ENCODE measurements at places on chromosomes 1 and 21.

DNA sequence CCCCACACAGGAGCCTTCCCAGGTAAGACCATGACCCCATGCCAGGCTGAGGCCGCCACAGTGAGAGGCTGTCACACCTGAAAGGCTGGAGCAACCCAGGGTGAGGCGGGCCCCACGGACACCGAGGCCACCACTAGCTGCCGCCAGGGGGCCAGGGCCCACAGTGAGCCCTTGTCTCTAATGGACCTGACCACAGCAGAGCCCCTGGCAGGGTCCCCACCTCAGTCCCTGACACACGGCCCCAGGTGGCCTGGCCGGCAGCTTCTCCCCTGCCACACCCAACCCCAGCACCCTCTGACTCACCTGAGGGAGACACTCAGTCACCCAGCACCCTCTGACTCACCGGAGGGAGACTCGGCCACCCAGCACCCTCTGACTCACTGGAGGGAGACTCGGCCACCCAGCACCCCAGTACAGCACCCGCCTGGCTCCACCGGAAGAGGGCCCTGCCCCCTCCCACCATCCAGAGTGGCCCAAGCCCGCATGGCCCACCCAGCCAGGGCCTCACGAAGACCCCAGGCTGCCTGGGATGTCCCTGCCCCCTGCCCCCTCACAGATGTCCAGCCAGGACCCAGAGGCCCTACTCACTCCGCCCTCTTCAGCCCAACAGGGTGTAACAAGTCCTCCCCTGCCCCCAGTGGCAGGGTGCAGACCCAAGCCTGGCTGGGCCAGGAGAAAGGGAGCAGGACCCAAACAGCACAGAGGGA is 4.4 kb downstream of the DVL1 start:
- DNase-seq = peak; percentile 81

DNA sequence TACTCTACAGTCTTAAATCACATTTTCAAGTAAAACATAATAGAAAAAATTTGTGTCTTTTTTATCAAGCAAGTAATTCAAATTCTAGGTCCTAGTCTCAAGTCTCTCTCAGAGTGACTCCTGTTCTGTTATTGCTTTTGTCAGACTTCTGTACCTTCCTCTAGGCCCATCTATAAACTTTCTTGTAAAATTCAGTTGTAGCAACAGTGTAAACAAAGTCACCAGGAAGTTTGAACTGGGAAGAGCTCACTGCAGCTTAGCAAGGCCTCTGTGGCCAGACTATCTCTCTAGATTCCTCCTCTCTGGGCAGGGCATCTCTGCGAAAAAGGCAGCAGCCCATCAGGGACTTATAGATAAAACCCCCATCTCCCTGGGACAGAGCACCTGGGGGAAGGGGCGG is 13.5 kb upstream of the ZNF678 start:
- no peak for DNase-seq

GRCh38 chr1:75502776-75503175 is 108.1 kb downstream of the SLC44A5 start:
- DNase-seq = no peak

DNA sequence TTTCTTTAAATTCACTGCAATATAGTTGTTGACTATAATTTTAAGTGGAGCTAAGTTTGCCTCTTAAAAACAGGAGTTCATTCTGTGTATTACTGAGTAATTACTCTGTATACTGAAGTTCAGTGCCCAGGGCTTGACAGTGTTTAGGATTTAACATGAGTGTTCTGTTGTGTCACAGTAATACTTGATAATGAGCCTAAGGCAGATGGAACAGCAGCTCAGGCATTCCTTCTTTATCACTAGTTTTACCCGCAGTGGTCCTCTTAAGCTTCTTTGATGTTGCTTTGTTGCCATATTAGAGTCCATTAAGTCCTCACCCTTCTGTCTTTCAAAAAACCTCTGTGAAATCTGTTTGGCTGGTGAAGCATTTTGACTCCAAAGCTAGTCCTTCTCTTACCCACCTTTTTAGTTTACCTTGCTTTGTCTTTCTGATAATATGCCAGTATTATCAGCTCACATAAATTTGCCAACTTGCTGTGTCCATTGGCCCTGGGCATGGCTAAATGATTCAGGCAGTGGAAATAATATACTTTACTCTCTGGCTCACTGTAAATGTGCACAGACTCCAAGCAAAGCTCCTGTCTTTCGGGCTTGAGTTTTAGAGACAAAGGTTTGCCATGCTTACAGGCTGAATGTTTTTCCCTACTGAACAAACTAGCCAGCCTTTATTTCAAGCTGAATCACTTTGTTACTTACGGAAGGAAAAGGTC is 17.7 kb downstream of the HIPK1 start:
- no peak for DNase-seq

GRCh38 chr1:70324683-70325082 is 29.8 kb downstream of the ANKRD13C start:
- DNase-seq = peak; percentile 4

- no peak for DNase-seq
Observed at GRCh38 chr1:226397955-226398636, 9.8 kb downstream of the PARP1 start.

DNA sequence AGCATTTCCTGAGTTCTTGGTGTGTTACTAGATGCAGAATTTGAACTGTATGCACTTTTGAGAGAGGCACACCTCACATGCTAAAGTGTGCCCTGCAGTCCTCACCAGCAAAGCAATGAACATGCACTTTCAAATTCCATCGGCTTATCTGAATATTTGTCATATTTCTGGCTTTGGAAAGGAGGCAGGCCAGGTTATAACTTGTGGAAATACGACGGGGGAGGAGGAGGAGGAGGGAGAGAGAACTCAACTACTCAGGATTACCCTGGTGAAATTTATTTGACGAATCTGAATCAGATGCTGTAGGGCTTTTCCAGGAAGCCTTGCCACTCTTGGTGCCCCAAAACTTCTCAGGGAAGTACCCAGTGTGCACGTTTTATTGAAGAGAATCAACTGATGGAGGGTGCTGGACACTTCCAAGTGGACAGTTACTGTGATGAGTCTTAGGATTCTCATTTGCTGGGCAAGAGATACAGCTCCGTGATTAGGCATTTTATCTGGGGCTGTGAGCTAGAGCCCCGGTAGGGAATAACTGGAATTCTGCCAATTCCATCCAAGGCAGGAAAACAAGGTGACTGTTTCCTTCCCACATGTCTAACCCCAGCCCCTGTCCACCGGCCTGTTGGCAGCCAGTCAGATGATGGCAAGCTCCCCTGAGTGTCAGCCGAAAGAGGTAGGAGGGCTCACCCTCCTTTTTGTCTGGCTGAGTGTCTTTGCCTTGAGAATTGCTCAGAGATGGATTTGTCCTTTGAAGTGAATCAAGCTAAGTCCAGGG is 3.8 kb downstream of the PDPN start:
- no peak for DNase-seq

DNA sequence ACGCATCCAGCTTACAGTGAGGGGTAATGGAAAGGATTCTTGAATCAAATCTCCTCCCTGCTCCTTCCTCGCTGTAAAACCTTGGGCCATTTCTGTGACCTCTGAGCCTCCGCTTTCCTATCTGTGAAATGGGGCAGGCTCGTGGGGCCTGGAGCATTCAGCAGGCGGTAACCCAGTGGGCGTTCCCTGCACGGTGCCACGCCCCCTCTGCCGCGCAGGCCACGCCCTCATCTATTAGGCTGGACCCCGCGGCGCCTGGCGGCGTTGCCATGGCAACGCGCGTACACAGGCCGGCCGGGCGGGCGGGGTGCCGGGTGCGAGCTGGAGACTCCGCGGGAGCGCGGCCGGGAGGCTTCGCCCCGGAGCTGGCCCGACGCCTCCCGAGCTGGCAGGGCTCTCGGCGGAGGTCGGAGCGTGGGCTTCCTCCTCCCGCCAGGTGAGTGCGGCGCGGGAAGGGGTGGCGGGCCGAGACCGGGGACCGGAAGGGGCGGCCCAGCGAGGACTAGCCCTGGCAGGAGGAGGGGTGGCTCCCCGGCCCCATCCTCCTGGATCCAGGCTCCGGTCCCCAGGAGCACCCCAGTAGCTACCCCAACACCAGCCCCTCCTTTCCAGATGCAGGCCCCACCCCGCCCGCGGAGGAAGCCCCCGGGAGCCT is at the start of gene FHAD1:
TSS of gene FHAD1 (plus strand) at position 264 of the 655 bp plus-strand sequence. CDS start 4,562 bp downstream, outside the sequence.
- DNase-seq = peak; percentile 37

DNA sequence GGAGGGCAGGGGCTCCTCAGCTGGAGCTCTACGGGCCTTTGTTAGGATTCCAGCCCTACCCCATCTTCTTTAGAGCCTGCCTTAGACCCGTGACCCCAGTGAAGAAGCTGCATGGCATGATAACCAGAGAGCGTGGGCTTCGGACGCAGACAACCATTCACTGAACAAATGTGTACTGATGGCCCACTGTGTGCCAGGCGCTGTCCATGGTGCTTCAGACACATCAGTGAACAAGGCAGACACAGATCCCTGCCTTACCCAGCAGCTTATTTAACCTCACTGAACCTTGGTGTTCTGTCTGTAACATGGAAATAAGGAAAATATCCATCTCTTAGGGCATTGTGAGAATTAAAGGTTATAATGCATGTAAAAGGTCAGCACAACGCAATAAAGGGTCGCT is 9.5 kb downstream of the CHIT1 start:
- DNase-seq = no peak

DNA sequence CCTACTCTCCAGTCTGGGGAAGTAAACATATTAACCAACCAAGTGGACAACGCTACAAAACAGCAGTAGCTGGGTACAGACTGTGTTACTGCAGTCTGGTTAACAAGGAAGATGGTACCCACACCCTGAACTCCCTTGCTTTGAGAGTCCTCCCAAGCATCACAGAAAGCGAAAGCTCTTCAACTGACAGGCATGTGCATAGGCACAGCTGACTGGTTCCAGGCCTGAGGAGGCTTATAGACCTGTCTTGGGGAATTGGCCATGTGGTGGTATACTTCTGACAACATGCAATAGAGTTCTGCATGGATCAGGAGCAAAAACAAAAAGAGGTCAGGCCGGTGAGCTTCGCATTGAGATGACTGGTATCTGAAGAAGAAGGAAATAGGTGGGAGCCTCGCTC is 17.4 kb downstream of the LMX1A start:
- no peak for DNase-seq

GRCh38 chr1:115793162-115793561 is 24.6 kb upstream of the CASQ2 start:
- no peak for DNase-seq

DNA sequence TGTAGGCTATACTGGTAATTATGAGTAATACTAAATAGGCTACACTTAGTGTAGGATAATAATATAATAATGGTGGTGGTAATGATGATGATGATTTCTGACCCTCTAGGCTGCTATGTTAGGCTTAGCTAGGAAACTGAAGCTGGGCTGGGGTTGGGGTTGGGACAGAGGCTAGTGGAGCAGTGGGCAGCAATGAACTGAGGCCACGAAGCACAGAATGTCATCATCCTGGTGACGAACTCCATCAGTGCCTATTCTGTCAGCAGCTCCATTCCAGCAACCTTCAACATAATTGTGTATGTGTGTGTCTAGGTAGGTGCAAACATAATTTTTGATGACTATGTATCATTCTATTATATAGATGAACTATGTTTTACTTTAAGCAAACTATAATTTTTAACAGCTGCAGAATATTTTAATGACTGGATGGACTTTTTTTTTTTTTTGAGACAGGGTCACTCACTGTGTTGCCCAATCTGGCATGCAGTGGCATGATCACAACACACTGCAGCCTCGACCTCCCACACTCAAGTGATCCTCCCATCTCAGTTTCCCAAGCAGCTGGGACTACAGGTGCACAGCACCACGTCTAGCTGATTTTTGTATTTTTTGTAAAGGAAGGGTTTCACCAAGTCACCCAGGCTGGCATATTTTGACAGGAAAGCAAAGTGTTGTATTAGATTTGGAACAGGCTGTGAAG is 12.9 kb upstream of the CLIC4 start:
- no peak for DNase-seq

DNA sequence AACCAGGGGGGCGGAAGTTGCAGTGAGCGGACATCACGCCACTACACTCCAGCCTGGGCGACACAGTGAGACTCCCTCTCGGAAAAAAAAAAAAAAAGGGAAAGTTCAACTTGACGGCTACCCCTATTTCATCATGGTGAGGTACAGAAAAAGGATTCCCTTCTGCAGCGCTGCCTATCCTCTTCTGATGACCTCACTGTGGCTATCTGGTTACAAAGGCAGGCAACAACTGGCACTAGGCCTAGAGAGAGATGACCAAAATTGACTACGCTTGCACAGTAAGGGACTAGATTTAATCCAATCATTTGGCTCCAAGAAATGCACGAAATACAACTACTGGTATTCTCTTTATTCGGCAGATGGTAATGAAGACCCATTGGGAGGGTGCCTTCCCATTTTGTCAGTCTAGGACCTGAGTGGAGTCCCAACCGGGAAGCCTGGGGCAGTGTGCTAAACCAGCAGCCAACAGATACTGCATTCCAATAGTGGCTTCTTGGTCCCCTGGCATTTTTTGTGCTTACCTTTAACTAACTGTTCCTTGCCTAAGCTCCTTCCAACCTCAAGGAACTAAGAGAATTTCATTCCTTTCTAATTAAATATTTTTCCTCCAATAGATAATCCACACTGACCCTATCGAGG is 36.6 kb downstream of the ITPKB start:
- no peak for DNase-seq

DNA sequence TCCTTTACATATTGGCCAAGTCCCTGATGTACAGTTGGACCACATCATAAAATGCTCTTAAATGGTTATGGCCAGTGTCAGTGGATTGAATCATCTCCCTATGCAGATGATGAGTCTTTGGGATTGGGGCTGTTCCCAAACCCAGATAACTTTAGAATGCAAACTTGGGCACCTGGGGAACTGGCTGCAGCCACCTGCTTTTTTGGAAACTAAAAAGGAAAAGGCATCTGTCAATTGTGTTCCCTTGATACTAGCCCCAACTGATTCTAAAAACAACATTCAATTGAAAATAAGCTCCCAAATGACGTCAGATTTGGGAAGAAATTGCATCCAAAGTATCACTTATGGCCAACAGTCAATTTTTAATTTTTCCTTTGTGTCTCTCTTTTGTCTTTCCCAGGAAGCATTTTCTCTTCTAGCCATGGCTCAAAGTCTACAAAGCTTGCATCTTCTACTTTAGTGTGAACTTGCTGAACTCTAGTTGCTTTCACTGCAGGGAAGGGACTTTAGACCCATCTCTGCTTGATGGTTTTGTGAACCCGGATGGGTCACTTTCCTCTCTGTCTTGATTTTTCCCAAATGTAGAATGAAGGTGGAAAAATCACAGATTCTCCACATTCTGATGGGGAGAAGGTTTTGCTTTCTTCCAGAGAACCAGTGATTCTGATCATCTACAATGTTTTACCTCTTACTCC is 402.3 kb upstream of the USP24 start:
- no peak for DNase-seq

DNA sequence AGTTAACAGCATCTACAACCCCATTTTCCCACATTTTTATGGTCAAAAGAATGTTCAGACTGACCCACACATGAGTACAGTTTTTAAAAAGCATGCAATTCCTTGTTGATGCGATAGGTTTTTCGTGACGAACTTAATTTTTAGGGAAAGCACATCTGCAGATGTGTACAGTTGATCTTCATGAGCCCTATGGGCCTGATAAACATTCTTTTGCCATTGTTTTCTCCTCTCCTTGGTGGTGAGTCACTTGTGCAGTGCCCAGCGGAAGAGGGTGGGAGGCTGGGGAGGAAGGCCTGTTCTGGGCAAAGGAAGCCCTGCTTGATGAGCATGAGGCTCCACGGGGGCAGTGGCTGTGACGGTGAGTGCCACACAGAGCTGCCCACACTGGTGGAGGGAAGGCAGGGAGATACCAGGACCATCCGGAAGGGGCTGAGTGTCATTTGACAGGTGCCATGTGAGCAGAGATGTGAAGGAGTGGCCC is 5.3 kb downstream of the ARF1 start:
- peak; percentile 76 for DNase-seq
